Endodermal cell (in vitro differentiated cells): ENCODE measurements at places on chromosomes 6 and 20. TPM values are rescaled to one million over a fixed set of nuclear protein-coding genes. Genes with fewer than 3 reads are reported as not detected.

Gene CST2
- 0.62 and 1.6 TPM in 2 replicates for total RNA-seq

Gene BANF2
- total RNA-seq: not detected in 3 replicates

Gene HCRTR2
- total RNA-seq: 0.40 TPM in 1 of 3 replicates, not detected in the others

Gene RUNX2
- total RNA-seq: 0.18 to 1.2 TPM (median 0.77 TPM) in 3 replicates

Gene CAP2
- total RNA-seq: 32.7 to 47.9 TPM (median 35.9 TPM) in 3 replicates

Gene CALHM5
- total RNA-seq: 0.17 to 0.18 TPM in 2 of 3 replicates, not detected in the other

DNA sequence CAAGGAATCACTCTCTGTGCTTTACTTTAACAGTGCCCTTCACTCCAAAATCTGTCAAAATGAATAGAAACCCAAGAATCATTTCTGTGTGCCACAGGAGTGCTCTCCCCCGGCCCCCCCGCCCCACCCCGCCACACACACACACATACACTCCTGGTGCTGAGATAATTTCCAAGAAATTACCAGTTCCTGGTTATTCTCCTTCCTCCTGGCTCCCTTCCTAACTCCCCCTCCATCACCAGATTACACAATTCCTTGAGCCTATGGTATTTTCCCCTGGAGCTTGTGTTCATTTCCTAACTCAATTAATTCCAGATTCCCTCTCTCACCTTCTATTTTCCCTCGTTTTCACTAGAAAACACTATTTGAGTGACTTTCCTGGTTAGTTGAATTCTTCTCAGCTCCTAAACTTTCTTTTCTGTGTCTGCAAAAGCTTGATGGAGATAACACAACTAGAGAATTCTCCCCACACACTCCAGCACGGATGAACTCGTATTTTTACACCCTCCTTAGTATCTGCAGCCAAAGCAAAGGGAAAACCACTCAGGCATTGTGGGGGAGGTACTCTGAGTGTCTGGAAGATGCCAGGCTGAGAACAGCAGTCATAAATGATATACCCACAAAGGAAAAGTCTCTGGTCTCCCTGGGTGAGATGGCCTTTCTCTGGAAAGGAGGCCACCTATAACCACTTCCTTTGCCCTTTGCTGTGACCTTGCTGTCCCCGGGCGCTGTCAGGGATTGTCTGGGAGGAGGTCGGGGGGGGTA lies 1.9 kb upstream of the SLC24A3 start:
- no peak for DNase-seq

DNA sequence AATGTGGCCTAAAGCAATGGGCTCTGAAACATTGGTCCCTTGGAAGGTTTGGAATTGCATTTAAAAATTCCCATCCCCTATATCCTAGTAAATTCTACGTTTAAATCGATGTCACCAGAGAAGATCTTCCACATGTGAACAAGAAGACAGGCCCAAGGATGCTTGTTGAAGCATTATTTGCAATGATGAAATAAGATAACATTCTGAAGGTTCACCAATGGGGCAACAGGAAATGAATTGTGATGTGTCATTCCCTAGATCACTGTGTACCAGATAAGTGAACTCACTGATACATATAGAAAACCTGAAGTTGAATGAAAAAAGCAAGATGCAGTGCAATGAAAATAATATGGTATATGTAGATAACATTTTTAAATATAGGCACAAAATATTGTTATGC lies 464.3 kb upstream of the BTBD3 start:
- DNase-seq: no peak

GRCh38 chr6:101445527-101445926 lies 52.0 kb downstream of the GRIK2 start:
- no peak for DNase-seq

DNA sequence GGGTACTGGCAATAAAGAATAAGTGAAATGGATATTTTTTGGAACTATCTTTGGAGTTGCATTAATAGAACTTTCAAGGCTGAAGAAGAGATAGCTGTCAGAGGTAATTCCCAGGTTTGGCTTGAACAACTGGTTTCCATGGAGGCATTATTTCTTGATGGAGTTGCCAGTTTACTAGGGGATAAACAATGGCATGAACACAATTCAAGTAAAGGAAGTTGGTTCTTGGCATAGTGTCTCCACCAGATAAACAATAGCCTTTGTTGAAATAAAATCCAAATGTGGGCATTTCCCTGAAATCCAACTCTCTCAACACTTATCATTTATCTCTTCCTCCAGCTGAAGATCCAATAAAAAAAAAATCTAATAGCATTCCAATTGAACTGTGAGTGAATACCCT lies 454.9 kb downstream of the C6orf118 start:
- no peak for DNase-seq

GRCh38 chr6:156427345-156427744 lies 349.8 kb upstream of the ARID1B start:
- DNase-seq: no peak

DNA sequence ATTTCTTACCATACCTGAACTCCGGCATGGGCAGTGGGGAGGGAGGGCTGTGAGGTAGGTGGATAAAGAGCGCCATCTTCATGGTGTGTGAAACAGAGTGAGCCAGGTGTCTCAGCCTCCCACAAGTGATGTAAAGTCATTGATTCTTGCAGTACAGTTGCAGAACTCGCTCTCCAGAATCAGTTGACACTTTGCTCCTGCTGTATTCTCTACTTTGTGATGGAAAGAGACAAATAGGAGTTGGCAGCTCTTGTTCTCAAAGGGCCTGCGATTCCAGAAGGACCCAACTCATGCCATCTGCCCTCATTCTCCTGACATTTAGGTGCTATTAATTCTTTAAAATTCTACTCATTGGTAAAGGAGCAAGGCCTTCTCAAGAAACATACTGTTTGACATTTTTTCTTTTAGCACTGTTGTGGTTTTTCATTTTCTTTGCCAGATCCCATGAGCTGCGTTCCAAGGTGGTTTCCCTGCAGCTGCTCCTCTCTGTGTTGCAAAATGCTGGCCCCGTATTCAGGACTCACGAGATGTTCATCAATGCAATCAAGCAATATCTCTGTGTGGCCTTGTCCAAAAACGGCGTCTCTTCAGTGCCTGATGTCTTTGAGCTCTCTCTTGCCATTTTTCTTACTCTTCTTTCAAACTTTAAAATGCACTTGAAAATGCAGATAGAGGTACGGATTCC lies 49.3 kb downstream of the ARFGEF2 start:
- DNase-seq: no peak

- no peak for DNase-seq
Observed at GRCh38 chr6:11439017-11439420, 98.5 kb upstream of the TMEM170B start.

DNA sequence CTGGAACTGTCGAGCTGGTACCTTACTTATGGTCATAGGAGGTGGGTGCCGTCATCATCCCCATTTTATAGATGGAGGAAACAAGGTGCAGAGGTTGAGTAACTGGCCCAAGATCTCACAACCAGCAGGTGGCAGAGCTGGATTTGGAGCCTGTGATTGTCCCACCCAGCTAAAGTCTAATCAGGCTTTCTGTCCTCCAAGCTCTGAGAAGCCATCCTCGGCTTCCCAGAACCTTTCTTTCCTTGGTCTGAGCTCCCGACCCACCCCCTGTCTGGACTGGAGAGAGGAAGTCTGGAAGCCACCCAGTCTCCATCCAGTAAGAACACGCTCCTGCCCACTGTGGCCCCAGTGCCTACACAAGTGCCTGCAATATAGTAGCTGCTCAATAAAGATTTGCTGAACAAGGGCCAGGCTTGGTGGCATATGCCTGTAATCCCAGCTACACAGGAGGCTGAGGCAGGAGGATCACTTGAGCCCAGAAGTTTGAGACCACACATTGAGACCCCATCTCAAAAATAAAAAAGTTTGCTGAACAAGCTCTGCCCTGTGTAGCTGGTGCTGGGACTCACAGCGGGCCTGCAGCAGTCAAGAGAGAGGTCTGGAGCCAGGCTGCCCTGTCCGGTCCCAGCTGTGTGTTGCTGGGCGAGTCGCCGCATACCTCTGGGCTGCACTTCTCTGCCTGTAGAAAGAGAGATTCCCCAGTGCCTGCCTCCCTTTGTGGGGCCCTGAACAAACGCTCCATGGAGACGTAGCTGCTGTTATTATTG lies 32.5 kb upstream of the DLGAP4 start:
- no peak for DNase-seq

GRCh38 chr6:151690768-151691562 lies 116.5 kb upstream of the ESR1 start:
- no peak for DNase-seq

DNA sequence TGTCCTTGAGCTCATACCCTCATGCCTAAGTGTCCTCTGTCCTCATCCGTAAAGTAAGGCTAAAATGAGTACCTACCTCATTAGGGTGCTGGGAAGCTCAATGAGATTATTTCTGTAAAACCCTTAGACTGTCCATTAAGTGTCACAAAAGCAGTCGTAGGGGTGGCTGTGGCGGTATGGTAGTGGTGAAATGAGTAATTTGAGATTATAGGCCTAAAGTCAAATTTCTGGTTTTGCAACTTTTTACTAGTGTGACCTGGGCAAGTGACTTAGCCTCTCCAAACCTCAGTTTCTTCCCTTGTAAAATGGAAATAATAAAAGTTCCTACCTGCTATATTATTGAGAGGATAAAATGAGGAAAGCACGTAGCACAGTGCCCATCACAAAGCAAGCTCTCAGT lies 148.2 kb upstream of the AKAP12 start:
- peak; percentile 24 for DNase-seq

- DNase-seq: no peak
Observed at GRCh38 chr20:7031222-7031621, 263.7 kb downstream of the BMP2 start.

GRCh38 chr6:138287144-138287955 lies 69.1 kb upstream of the PBOV1 start:
- DNase-seq: peak; percentile 90
